Astrocyte (in vitro differentiated cells and primary cell): ENCODE measurements at places on chromosomes 16 and 17. TPM values are rescaled to one million over a fixed set of nuclear protein-coding genes. Genes with fewer than 3 reads are reported as not detected.

GRCh38 chr17:81609541-81610311 is 27.2 kb downstream of the NPLOC4 start:
- DNase-seq = no peak

GRCh38 chr16:85611194-85611443 is 2.0 kb upstream of the GSE1 start:
- no peak for DNase-seq

DNA sequence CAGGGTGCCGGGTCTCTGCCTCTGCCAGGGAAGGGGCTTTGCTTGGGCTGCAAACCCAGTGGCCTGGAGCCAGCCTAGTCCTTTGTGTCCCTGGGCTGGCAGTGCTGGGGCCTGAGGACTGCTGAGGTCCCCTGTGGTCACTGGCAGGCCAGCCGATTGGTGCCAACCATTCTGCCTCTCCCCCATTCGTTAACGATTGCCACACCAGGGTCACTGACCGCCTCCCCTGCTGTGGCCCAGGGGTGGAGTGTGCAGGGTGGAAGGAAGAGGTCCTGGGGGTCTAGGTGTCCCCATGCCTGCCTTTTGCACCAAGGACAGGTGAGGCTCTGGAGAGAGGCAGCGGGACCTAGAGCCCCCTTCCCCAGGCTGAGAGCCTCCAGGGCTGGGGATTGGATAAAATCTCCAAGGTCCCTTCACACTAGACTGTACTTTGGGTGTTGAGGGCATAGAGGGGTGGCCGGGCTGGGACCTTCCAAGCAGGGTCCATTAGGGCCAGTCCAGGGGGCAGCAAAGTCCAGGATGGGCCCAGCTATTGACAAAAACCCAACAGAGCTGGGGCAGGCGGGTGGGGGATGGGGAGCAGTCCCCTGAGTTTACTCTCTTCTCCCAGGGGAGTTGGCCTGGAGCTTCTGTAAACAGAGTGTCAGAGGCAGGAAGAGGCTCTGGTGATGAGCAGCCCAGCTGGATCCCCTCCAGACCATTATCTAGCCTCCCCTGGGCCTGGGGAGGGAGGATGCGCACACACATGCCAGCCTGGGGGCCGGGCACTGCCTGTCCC is 1.1 kb downstream of the VASN start:
- DNase-seq = no peak

- no peak for DNase-seq
These were observed 2.1 kb upstream of the TEX19 start for GRCh38 chr17:82356845-82357355.

GRCh38 chr17:21674242-21674731 is 18.0 kb upstream of the KCNJ18 start:
- DNase-seq = no peak

GRCh38 chr16:27149986-27150385 is 53.3 kb upstream of the KDM8 start:
- no peak for DNase-seq

DNA sequence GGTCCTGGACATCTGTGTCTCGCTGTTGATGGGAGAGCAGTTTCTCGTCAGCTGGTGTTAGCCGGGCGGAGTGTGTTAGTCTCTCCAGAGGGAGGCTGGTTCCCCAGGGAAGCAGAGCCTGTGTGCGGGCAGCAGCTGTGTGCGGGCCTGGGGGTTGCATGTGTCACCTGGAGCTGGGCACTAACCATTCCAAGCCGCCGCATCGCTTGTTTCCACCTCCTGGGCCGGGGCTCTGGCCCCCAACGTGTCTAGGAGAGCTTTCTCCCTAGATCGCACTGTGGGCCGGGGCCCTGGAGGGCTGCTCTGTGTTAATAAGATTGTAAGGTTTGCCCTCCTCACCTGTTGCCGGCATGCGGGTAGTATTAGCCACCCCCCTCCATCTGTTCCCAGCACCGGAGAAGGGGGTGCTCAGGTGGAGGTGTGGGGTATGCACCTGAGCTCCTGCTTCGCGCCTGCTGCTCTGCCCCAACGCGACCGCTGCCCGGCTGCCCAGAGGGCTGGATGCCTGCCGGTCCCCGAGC is 17.9 kb downstream of the GAA start:
- no peak for DNase-seq

Gene CNGB1
- total RNA-seq = not detected in 2 replicates

Gene ATXN7L3
- 87.0 and 96.0 TPM in 2 replicates for total RNA-seq
